AG09309 (cell line): ENCODE measurements at places on chromosomes 3 and 15.

- DNase-seq: no peak
These were observed 130.5 kb downstream of the FOXB1 start for GRCh38 chr15:60134609-60135008.

GRCh38 chr3:131236421-131236820 lies 145.2 kb upstream of the NUDT16 start:
- DNase-seq: no peak

- DNase-seq: no peak
These were observed 37.3 kb downstream of the TMOD3 start for GRCh38 chr15:51866751-51867150.

- no peak for DNase-seq
These were observed 219.4 kb upstream of the THBS1 start for GRCh38 chr15:39361497-39361896.

DNA sequence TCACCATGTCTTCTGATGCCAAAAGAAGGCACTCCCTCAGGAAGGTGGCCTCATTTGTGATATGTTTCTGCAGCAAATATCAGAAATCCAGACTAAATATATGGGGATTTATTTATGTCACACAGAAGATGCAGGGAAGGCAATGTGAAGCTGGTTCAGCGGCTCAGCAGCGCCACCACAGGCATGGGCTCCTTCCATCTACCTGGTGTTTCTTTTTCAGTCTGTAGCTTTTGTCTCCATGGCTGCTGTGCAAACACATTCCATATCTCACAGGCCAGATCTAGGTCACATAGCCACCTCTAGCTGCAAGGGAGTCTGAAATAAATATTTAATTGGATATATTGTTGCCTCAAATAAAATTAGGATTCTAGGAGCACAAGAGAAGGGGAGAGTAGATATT lies 502.1 kb upstream of the IL12A start:
- DNase-seq: no peak
